Left lobe of liver (tissue), 2 donors: ENCODE measurements at places on chromosomes 12 and 14.

GRCh38 chr12:99282624-99283023, 364.9 kb upstream of the GARIN6 start:
- no peak for DNase-seq

- DNase-seq = peak; percentile 89
Measured at GRCh38 chr14:104979758-104980610, 1.8 kb upstream of the AHNAK2 start.

- DNase-seq = no peak
Measured at GRCh38 chr14:74875941-74876913, at the start of gene PROX2. TSS of gene PROX2 (minus strand) at chr14:74876145. CDS start at chr14:74863834, 12,311 bp downstream.

- DNase-seq = no peak
Measured at GRCh38 chr14:39974036-39974435, 541.8 kb upstream of the FBXO33 start.

GRCh38 chr12:8871068-8871467, 43.2 kb upstream of the PHC1 start:
- DNase-seq = no peak

DNA sequence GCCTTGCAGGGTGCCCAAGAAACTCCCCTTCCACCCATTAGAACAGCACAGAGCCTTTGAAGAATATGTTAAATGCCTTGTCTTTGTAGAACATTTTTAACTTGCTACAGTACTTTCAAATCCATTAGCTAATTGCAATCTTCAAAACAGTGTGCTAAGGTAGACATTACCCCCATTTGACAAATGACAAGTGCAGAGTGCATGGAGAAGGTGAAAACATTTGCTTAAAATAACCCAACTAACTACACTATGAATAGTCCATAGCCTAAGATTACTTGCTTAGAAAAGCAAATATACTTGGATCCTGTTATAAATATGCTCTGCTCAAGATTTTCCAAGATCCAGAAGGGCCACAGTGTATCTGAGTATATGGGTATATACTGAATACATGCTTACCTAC, 87.0 kb upstream of the G2E3 start:
- no peak for DNase-seq

- DNase-seq = no peak
Measured at GRCh38 chr12:68097386-68097785, 62.2 kb downstream of the IFNG start.

GRCh38 chr12:32558903-32559302, 120.2 kb upstream of the DNM1L start:
- DNase-seq = no peak

- no peak for DNase-seq
Measured at GRCh38 chr12:119589634-119590033, 3.9 kb upstream of the TMEM233 start.
